ENCODE measurements at places on chromosomes 1 and 21.

- no peak for DNase-seq
These were observed 53.4 kb upstream of the RPL11 start for GRCh38 chr1:23638188-23638619.

DNA sequence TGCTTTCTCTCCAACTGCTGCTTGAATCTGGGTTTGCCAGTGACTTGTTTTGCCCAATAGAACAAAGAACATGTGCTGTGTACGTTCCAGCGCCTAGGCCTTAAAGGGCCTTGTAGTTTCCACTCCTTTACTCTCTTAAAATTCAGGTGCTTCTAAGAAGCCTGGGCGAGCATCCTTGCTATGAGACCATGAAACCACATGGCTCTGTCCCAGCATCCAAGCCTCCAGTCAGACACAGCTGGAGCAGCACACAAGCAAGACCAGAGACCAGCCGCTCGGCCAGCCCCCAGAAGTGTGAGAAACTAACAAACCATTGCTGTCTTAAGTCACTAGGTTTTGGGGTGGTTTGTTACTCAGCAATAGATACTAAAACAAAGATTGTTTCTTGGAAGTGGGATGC lies 15.1 kb downstream of the PLEKHO1 start:
- no peak for DNase-seq

DNA sequence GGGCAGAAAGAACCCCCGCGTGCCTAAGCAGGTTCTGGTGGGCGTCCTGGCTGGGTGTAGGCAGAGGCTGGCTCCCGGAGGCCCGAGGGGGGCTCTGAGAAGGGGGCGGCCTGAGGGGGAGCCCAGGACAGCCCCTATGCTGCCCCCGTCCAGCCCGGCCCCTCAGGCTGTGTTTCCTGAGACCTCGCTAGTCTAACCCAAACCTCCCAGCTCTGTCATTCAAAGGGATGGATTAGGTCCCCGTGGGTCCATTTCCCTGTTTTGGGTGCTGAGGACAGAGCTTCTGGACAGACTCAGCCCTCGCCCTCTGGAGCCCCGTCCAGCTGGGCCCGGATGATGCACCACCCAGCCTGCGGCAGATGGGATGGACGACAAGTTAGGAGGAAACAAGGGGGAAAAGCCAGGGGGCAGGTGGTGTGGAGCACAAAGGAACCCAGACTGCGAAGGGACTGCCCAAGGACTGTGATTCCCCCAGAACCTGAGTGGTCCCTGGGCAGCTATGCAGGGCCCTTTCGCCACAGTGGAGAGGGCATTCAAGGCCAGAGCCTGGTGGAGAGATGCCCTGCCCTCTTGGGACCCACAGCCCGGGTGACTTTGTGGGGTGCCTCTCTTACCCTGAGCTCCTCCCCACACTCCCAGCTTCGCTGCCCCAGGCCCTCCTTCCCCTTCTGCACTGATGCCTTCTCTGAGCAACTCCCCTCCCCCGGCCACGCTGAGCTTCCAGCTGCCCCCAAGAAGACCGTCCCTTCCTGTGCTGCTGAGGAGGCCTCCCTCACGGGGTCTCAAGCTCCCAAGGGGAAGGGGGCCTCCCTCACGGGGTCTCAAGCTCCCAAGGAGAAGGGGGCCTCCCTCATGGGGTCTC lies 2.8 kb downstream of the HES4 start:
- no peak for DNase-seq

- DNase-seq, result no peak
These were observed 14.5 kb upstream of the PTTG1IP start for GRCh38 chr21:44887807-44888580.

DNA sequence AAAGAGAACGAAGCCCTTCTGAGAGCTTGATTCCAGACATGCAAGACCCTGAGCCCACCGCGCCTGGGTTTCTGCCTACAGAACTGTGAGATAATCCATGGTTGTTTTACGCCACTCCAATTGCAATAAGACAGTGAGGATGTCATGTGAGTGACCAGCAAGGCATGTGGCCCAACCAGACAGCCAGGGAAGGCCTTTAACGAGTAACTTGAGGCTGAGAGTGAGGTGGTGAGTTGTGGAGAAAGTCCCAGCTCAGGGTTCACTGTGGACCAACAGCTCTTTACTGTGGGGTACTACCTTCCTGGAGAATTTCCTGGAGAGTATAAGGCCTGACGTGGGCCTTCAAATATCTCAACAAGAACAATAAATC lies 153.9 kb downstream of the ETS2 start:
- no peak for DNase-seq

Measured in dorsolateral prefrontal cortex (tissue), 122 donors.